ENCODE measurements at places on chromosomes 6 and 20.

DNA sequence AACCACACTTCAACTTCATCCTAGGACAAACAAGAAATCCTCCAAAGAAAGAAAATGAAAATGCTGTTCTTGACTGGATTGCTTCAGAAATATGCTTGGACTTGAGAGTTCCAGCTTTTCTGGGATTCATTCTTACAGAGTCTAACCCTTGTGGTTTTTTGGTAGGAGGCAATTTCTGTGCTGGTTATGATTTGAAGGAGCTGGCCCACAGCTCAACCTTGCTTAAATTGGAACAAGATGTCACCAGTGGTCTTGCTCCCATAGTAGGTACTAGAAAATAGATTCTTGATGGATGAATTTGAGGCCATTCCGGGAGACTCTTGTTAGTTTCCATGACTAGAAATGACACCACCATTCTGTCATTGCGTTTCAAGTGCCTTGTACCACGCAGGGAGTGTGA is 54.3 kb upstream of the BMP6 start:
- no peak for DNase-seq

DNA sequence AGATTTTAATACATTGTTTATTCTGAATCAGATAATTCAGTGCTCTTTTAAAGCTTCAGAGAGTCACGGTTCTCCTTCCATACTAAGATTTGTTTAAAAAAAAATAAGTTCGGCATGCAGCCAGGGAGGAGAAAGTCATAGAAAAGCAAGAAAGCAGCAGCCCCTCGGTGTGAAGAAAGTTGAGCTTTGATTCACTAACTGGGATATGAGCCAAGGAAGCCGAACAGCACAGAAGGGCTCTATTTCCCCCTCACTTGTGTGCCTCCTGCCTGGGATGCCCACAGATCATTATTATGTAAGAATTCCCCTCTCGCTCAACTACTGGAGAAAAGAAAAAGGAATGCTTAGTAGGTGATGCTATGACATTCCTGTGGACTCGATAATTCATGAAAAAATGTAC is 69.3 kb upstream of the SYNJ2 start:
- no peak for DNase-seq

DNA sequence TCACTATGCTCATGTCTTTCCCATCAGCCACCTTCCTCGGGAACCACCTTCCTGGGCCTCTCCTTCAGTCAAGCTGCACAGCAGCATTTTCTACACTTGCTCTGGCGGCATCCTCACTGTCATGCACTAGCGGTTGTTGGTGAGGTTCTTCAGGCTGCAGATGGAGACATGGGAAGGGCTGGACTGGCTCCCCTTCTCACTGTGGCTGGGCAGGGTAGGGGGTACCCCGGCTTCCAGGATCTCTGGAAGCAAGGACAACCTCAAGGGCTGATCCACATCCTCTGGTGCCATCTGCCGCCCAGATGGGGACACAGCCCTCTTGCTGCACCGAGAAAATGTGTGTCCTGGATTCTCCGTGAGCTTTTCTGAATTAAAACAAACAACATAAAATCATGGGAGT is 180.1 kb upstream of the RNF24 start:
- DNase-seq: no peak

DNA sequence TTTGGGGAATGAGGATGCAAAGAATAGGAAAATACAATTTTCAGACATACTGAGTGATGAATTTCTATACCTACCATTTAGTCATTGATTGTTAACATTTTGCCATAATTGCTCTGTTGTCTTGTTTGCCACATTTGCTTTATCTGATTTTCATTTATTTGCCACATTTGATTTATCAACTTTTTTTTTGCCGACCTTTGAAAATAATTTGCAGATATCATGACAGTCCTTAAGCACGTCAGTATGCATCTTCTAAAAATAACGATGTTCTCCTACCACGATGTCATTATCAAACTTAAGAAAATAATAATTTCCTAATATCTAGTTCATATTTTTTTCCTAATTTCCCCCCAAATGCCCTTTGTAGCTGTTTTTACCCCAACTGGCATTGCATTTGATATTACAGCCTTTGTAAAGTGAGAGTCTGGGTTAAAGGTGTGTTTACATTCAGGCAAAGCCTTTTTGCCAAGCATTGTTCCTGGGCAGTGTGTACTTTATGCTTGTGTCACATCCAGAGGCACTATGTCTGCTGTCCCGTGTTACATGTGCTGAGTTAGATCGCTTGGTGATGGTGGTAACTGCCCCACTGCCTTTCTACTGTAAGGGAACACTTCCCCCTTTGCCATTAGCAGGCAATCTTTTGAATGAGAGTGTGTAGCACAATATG is 26.4 kb downstream of the SEC23B start:
- no peak for DNase-seq

GRCh38 chr20:54083459-54083858 is 13.1 kb upstream of the BCAS1 start:
- no peak for DNase-seq

DNA sequence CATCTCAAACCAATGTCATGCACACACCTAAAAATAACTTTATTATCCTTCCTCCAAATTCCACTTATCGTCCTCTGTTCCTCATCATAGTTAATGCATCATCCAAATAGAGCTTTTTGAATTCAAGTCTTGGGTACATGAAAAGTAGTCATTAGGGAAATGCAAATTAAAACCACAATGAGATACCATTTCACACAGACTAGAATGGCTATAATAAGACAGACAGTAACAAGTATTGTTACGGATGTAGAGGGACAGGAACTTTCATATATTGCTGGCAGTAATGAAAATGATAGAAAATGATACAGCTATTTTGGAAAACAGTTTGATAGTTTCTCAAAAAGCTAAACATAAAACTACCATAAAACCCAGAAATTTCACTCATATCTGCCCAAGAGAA is 59.1 kb downstream of the FHL5 start:
- DNase-seq: no peak

- no peak for DNase-seq
Measured at GRCh38 chr6:142803032-142803431, 141.9 kb downstream of the HIVEP2 start.

- no peak for DNase-seq
Measured at GRCh38 chr6:148431413-148431812, 88.8 kb downstream of the SASH1 start.

- DNase-seq: peak; percentile 69
Measured at GRCh38 chr20:5001174-5002076, at the start of gene SLC23A2. Gene SLC23A2, minus strand, starts transcription at chr20:5001510. Its CDS starts 68,948 bp downstream, at chr20:4932562.

DNA sequence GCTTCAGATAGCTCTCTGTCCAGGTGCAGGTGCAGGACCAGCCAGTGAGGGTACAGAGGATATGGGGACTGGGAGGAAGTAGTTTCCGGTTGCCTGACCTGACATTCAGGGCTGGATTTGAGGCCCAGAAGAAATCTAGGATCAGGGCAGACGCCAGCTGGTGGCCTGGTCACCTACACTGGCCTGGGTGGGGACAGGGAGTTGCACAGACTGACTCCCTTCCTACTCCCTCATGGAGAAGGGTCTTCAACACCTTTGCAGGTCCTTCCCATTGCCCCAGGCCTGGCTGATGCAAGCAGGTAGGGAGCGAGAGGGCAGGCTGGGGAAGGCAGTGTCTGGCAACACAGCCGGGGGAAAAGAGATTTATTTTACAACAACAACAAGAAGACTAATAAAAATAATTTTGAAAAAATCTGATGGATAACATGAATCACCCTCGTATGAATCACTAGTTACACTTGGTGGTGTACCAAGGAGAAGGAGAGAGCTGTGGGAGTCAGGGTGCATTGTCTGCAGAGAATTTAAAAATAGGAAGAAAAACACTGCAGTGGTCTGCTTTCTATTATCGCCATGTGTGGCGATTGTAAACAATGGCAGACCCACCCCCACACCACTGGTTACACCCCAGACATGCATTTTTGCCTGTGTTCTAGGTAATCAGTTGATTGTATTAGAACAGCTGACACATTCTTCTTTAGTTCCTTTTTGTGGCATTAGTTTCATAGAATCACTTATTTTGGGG is 62.3 kb upstream of the SNX9 start:
- peak; percentile 45 for DNase-seq

DNA sequence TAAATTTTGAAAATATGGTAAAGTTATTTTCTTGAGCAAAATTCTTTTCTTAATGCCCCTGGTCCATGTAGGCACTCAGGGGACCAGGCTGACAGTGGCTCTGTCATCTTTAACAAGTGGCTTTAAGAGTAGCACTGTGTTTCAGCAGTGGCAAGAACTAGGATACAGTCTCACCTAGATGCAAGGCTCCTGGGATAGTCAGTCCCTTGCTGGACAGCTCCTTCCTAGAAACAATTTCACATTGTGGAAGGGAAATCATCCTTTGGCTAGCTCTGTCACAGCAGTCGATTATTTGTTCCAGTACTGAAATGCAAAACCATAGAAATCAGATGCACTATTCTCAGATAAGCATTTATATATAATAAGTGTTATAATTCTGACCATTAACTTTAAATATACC is 175.4 kb upstream of the KCNQ5 start:
- DNase-seq: no peak

DNA sequence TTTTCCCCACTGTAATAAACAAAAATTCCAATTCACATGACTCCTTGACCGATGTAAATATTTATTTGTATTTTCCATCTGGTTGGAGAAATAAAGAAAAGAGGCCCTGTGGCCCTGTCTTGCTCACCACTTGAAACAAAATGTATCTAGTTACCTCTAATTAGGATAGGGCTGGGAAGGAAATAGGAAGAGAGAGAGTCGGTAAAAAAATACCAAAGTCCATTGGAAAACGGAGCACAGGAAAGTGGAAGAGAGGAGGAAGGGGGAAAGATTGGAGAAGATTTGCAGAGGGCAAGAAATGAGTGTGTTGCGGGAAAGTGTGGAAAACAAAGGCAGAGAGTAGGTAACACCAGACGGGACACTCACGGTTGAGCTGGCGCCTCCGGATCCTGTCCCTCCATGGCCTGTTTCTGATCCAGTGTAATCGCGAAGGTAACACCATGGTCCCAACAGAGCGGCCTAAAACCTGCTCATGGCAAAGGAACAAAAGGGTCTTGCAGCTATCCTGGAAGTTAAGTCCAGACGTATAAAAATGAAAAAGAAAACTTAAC is 105.8 kb upstream of the RIPOR2 start:
- DNase-seq: no peak

GRCh38 chr6:33198159-33198852 is 2.2 kb downstream of the RXRB start:
- DNase-seq: no peak

DNA sequence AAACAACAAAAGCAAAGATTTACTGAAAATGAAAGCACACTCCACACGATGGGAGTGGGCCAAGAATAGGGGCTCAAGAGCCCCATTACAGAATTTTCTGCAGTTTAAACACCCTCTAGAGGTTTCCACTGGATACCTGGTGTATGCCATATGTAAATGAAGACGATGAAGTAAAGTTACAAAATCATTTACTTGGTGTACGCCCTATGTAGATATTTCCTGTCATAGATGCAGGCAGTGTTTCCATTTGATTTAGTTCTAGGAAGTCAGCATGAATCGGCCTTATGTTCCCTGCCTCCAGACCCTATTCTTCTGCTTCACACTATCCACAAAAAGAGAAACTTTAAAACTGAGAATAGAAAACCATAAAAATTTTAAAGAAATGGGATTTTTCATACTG is 404.4 kb upstream of the GJE1 start:
- no peak for DNase-seq

DNA sequence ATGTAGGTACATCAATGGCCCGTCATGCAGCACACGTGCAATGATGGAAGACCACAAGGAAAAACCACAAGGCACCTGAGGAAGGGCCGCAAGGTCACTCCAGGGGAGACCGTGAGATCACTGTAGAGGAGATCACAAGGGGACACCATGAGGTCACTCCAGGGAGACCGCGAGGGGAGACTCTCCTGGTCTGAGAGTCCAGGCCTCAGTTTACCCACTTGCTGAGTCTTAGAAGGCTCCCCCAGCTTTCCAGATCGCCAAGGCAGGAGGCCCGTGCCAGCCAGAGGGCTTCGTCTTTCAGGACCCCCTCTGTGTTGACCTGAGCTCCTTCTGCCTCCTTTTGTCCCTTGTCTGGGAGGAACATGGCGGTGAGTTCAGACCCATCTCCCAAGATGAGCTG is 232.2 kb downstream of the ERMARD start:
- no peak for DNase-seq

GRCh38 chr6:3122823-3123182 is 4.3 kb downstream of the BPHL start:
- DNase-seq: no peak

GRCh38 chr6:136365776-136366354 is 76.2 kb upstream of the BCLAF1 start:
- DNase-seq: no peak

DNA sequence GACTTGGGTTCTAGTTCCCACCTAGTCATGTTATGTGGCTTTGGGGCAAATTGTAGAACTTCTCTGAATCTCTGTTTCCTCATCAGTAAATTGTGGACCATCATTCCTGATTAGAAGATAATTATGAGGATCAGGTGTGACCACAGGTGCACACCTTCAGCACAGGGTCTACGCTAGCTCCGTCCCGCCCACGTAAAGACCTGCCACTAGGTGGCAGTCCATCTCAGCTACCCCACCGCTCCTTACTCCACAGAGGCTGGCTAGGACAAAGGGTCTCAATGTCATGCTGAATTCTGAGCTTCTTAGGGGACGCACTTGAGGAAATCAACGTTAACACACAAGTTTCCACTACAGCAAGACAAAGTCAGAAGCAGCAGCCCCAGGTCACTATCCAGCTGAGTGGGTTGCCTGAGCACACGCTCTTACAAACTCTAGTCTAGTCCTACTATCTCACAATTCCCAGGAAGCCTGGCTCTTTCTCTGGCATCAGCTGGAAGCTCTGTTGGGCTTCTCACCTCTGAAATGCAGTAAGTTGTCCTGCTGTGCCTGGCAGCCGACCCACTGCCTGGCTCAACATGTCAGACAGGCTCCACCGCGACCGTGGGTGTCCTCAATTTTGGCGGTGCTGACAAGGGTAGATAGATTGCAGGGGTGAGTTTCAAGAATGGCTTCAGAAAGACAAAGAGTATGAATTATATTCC is 2.0 kb upstream of the PLCG1 start:
- peak; percentile 63 for DNase-seq

Data from activated naive CD4-positive, alpha-beta T cell treated with anti-CD3 and anti-CD28 coated beads, Interleukin-2, amount 50 U/mL, for 16 hours (primary cell).